Epithelial cell of umbilical artery (primary cell): ENCODE measurements at places on chromosomes 16 and 17. TPM values are rescaled to one million over a fixed set of nuclear protein-coding genes. Genes with fewer than 3 reads are reported as not detected.

Gene USP43
- under 0.01 TPM in 1 of 2 replicates, not detected in the other for total RNA-seq

Gene TPSB2
- not detected in 2 replicates for total RNA-seq

Gene ABCC6
- total RNA-seq = under 0.01 and 1.4 TPM in 2 replicates

Gene KRT12
- total RNA-seq = not detected in 2 replicates

Gene CCDC102A
- total RNA-seq = 8.8 and 15.0 TPM in 2 replicates

Gene TMEM92
- total RNA-seq = not detected in 2 replicates

Gene KRTAP2-1
- total RNA-seq = not detected in 2 replicates

Gene HBM
- total RNA-seq = not detected in 2 replicates

Gene GUCY2D
- not detected in 2 replicates for total RNA-seq

Gene ACAP1
- not detected in 2 replicates for total RNA-seq

Gene C17orf50
- not detected in 2 replicates for total RNA-seq

Gene DYNLRB2
- total RNA-seq = not detected in 2 replicates

Gene UMOD
- total RNA-seq = not detected in 2 replicates

Gene RUNDC3A
- total RNA-seq = 0.32 TPM in 1 of 2 replicates, not detected in the other

Gene ZKSCAN2
- total RNA-seq = 3.2 and 3.6 TPM in 2 replicates

Gene TTYH2
- total RNA-seq = 1.2 and 2.6 TPM in 2 replicates

Gene CMTM2
- total RNA-seq = not detected in 2 replicates

Gene KRTAP17-1
- total RNA-seq = not detected in 2 replicates
